ENCODE measurements at places on chromosomes 11 and 22.

GRCh38 chr22:43994006-43994405, 30.1 kb upstream of the PARVB start:
- no peak for DNase-seq

DNA sequence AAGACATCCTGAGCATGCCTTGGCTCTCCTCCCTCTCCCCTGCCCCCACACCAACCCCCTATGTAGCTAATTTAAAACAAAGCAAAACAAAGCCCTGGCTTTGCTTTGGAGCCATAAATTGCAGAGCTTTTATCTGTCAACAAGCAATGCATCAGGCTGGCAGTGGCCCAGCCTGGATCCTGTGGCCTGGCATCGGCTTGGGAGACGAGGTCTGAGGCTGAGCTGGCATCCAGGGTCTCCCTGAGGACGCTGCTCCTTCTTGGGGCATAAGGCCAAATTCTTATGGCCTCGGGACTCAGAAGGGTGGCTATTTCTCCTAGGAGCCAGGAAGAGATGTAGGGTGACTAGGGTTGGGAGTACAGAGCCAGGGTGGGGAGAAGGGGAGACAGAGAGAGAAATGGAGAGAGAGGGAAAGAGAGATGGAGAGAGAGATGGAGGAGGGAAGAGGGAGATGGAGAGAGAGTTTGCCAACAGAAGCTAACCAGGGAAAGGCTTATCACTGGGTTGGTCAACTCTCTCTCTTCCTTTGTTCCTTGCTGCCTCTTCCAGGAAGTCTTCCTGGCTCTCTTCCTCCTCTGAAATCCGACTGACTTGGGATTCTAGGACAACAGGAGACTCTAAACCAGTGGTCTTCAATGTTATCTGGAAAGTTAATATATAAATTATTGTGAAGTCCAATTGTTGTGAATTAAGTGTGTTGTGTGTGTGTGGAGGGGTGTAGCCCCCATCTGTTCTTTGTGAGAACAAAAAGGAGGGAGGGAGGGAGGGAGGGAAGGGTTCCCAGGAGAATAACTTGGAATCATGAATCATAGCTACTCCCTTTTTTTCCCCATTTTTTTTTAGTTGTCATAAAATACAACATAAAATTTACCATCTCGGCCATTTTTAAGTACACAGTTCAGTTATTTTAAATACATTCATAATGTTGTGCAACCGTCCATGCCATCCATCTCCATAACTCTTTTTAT, 29.1 kb downstream of the TSPAN18 start:
- DNase-seq, result no peak

DNA sequence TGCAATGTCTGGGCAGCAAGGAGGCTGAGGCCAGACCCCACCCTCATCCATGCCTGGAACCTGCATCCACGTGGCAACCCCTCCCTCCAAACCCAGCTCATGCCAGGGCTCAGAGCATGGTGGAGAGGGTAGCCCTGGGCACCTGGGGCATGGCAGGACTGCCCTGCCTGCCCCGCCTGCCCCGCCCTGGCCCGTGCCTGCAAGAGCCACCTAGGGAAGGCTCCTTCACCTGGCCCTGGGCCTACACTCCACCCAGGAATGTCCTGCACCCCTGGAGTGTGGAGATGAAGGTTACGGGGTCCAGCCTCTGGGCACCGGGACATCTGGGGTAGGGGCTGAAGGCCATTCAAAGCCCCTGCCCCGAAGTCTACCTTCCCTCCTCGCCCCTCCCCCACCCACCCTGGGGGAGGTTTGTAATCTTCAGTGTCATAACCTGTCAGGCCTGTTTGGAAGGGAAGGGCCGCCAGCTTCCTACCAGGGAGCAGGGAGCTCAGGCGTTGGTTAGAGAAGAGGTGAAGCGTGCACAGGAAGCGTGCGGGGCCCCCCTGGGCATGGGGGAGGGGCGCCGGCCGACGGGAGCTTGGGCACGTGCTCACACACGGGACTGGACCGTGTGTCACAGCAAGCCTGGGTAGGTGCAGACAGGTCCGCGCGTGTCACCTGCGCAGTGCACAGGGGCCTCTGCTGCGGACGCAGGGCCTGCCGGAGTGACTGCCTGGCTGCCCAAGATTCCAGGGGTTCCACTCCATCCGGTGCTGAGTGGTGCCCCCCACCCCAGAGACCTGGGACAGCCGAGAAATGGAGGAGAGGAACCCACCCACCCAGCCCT, 30.7 kb upstream of the TH start:
- DNase-seq, result no peak

DNA sequence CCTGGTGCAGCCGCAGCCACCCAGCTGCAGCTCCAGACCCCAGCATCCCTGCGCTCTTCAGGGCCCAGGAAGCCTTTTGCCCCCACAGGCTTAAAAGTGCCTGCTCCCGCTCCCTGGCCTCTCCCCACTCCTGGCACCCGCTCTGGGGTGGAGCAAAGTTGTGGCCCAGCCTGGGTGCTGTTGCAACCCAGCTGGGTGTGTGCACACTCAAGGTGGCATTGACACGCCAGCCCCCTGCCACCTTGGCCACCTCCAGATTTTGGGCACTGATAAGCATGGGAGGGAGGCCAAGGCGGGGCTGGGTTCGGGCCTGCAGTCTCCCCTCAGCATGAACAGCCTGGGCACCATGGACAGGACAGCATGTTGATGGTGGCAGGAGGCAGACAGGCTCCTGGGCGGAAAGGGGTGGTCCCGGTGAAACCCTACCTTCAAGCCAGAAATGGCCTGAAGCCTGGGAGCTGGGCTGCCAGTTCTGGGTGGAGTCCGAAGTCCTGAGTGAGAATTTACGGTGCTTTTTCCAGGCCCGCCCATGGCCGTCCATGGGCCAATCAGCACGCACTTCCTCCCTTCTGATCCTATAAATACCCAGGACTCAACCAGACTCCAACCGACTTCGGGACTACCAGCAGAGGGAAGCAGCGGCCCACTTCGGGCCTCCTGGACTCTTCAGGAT, 23.6 kb upstream of the RNASEH2C start:
- no peak for DNase-seq

GRCh38 chr11:94998285-94998684, 24.8 kb downstream of the KDM4D start:
- DNase-seq, result no peak

DNA sequence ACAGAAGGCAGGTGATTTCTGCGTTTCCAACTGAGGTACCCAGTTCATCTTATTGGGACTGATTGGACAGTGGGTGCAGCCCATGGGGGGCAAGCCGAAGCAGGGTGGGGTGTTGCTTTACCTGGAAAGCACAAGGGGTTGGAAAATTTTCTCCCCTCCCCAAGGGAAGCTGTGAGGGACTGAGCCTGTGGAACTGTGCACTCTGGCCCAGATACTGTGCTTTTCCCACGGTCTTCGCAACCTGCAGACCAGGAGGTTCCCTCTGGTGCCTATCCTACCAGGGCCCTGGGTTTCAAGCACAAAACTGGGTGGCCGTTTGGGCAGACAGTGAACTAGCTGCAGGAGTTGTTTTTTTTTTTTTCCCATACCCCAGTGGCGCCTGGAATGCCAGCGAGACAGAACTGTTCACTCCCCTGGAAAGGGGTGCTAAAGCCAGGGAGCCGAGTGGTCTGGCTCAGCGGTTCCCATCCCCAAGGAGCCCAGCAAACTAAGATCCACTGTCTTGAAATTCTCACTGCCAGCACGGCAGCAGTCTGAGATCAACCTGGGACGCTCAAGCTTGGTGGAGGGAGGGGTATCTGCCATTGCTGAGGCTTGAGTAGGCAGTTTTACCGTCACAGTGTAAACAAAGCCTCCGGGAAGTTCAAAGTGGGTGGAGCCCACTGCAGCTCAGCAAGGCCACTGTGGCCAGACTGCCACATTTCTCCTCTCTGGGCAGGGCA, 97.2 kb downstream of the JRKL start:
- no peak for DNase-seq

DNA sequence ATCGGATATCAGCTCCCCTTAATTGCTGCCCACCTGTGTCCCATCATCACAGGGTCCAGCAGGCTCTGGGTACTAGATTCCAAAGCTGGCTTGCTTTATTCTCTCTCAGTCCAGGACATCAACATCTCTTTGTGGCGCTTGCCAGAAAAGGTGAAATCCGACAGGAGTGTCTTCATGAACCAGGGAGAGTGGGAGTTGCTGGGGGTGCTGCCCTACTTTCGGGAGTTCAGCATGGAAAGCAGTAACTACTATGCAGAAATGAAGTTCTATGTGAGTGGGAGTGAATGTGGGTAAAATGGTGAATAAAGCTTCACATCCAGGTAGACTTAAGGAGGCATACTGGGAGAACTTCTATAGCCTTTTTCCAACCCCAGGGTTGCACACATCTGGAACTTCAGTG, 11.0 kb downstream of the HTR3A start:
- no peak for DNase-seq

DNA sequence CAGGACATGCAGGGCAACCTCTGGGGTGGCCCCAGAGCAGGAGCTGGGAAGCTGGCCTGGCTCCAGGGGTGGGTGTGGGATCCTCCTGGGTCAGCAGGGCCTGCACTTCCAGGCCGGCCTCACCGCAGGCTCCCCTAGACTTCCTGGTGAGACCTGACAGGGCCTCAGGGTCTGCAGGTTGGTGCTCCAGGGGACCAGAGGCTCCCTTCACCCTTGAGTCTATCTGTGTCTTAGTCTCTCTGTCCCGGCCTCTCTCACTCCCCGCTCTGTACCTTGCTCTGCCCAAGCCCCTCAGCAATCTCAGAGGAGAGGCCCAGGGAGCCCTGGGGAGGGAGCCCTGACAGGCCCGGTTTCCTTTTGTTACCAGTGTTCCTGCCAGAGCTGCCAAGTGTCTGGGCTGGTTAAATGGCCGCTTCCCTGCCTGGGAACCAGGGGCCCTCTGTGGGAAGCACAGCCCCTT, 13.9 kb downstream of the CD82 start:
- no peak for DNase-seq

GRCh38 chr22:19039796-19040280, 82.4 kb downstream of the DGCR2 start:
- DNase-seq, result no peak

DNA sequence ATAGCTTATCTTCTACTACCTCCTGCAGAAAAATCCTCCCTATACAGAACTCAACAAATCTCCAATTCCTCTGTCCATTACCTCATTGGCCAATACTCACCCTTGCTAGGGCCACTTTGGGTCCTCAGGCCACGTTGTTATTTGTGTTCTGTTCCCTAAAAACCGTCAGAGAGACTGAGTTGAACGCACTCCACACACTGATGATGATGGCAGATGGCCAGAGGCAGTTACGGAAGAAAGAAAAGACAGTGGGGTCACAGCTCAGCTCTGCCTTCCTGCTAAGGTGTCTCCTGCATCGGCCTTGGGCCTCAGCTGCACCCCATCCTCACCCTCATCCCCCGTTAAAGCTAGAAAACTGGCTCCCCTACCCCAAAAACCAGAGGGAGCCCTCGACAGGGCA, 66.2 kb downstream of the MICAL3 start:
- DNase-seq, result no peak

All from activated CD8-positive, alpha-beta memory T cell treated with anti-CD3 and anti-CD28 coated beads, Interleukin-2, amount 50 U/mL, for 48 hours (primary cell).